CD4-positive, alpha-beta T cell (primary cell): ENCODE measurements at places on chromosomes 2 and 18.

DNA sequence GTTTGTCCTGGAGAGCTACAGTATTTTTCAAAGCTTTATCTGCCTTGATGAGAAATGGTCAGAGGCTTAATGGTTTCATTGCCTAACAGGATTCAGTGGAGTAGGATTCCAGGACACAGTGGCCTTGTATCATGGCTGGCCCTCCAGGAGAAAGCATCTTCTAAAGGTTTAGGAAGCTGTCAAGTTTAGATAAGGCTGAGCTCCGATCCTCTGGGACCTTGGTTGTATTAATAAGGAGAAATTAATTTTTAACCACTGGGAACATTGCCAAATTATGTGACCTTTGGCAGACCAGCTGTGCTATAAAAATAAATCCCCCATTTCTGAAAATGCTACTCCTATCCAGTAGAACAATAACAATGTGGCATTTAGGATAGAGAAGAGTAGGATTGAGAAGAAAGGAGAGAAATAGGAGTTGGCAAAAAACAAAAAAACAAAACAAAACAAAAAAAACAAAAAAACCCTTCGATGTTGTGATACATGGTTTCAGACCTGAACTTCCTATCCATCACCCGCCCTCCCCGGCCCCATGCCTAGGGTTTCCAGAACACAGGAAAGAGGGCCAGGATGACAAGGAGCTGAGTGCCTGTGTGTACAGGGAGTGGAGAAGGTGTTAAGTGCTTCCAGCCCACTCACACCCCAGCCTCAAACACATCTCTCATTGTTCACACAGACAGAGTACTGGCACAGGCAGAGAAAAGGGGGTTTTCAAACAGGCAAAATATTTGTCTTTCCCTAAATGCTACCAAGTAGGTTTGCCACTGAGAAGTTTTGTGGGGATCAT, 6.3 kb downstream of the NRP2 start:
- peaks cover 42% of the 10 kb centered on the region for H3K27me3 ChIP-seq
- DNase-seq = no peak
- no peak overlapping the region for H3K27ac ChIP-seq
- H3K4me1 ChIP-seq = peaks cover 9% of the 10 kb centered on the region
- H3K36me3 ChIP-seq = no peaks in the 10 kb centered on the region

- DNase-seq = no peak
- H3K4me1 ChIP-seq = peaks cover 3% of the 10 kb centered on the region
- H3K4me3 ChIP-seq = no peak overlapping the region
- H3K27ac ChIP-seq = no peak overlapping the region
- H3K36me3 ChIP-seq = no peaks in the 10 kb centered on the region
Measured at GRCh38 chr2:708667-709066, 31.5 kb upstream of the TMEM18 start.

GRCh38 chr2:20537423-20538307, 90.8 kb downstream of the RHOB start:
- DNase-seq = no peak
- no peak overlapping the region for H3K27ac ChIP-seq
- no peaks in the 10 kb centered on the region for H3K36me3 ChIP-seq
- no peaks in the 10 kb centered on the region for H3K4me1 ChIP-seq
- no peak overlapping the region for H3K4me3 ChIP-seq

GRCh38 chr2:206435742-206436141, 7.6 kb upstream of the ADAM23 start:
- H3K27me3 ChIP-seq = peaks cover 12% of the 10 kb centered on the region
- H3K4me1 ChIP-seq = no peaks in the 10 kb centered on the region
- no peak overlapping the region for H3K27ac ChIP-seq
- no peak for DNase-seq
- H3K36me3 ChIP-seq = no peaks in the 10 kb centered on the region
- no peak overlapping the region for H3K4me3 ChIP-seq

DNA sequence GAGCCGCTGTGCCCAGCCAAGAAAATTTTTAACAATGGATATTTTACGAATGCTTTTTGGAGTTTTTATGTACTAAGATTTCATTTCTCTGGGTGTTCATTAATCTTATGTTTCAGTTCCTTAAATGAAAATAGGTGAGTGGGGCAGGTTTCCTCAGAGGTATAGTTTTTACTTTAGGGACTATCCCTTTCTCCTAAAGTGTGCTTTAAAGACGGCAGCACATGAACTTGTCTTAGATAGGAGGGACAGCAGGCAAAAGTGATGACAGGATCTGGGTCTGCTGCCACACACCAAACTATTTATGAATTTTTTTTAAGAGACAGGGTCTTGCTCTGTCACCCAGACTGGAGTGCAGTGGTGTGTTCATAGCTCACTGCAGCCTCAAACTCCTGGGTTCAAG, 8.0 kb upstream of the REL start:
- H3K4me3 ChIP-seq = no peak overlapping the region
- no peak overlapping the region for H3K27ac ChIP-seq
- H3K4me1 ChIP-seq = peaks cover 3% of the 10 kb centered on the region

- no peaks in the 10 kb centered on the region for H3K4me1 ChIP-seq
- no peak overlapping the region for H3K4me3 ChIP-seq
- no peak overlapping the region for H3K27ac ChIP-seq
- no peaks in the 10 kb centered on the region for H3K27me3 ChIP-seq
- no peak for DNase-seq
- no peaks in the 10 kb centered on the region for H3K36me3 ChIP-seq
Measured at GRCh38 chr18:30446605-30447004, 595.9 kb downstream of the DSC3 start.

GRCh38 chr2:47062681-47063537, 92.2 kb downstream of the STPG4 start:
- H3K36me3 ChIP-seq = peaks cover 65% of the 10 kb centered on the region
- H3K4me1 ChIP-seq = peaks cover 12% of the 10 kb centered on the region
- no peak for DNase-seq
- no peaks in the 10 kb centered on the region for H3K27me3 ChIP-seq
- H3K27ac ChIP-seq = no peak overlapping the region
- no peak overlapping the region for H3K4me3 ChIP-seq

DNA sequence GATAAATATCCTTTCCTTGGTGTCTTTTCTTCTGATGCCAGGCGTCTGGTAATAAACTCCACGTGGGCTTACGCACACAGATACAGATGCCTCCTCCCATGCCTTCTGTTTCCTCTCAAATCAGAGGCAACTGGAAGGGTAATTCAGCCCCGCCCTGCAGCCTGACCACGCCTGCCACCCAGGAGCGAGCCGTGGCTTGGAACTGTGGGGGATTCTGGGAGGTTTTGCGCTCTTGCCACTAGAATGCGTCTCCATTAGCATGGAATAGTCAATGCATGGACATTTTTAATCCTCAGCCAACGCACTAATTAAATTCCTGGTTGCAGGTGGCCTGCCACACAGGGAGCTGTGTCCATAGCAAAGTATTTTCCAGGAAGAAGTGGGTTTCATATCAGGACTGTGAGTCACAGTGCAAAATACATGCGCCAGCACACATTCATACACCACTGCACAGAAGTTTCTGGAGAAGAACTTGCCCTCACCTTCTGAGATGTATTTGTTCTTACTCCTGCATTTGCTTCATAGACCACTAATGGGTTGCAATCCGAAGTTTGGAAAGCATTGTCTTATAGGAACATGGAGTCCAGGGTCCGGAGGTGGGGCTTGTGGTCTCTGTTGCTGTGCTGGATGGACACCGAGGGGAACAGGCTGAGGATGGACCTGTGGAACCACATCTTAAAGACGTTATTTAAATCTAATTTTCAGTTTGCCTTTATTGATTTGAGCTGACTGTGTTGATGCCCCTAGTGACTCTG, 151.4 kb downstream of the LDLRAD4 start:
- no peak overlapping the region for H3K4me3 ChIP-seq
- H3K4me1 ChIP-seq = peaks cover 44% of the 10 kb centered on the region
- H3K27me3 ChIP-seq = no peaks in the 10 kb centered on the region

DNA sequence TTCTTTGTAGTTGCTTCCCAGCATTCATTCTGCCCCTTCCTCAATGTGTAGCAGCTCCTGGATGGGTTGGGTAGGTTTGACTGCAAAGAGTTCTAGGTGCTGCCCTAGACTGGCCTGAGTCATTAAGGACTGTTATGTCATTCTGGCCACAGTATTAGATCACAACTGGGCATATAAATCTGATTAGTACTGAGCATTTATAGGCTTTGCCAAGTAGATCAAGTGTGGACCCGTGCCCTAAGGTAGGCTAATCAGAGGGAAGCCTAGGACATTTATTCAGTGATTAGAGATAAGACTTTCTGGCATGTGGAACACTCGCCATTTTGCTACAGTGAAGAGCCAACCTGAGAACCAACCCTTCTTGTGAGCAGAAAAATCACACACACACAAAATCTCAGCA, 2.7 kb downstream of the KATNAL2 start:
- no peak for DNase-seq
- H3K27ac ChIP-seq = no peak overlapping the region
- H3K4me3 ChIP-seq = no peak overlapping the region
- H3K27me3 ChIP-seq = no peaks in the 10 kb centered on the region
- peaks cover 23% of the 10 kb centered on the region for H3K4me1 ChIP-seq
- no peaks in the 10 kb centered on the region for H3K36me3 ChIP-seq
